ENCODE measurements at places on chromosomes 12 and 14.

DNA sequence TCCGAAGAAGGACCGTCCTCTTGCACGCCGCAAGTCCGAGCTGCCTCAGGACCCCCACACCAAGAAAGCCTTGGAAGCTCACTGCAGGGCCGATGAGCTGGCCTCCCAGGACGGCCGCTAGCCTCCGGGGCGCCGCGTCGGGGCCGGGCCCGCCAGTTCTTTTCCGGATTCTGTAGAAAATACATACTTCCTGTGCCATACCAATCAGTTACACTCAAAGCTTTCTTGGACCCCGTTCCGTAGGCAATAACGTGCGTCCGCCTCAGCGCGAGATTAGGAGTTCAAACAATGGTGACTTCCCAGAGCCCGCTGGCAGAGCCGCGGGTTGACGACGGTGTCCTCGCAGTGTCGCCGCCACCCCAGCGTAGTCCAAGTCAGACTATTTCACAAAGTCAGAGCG, 39.2 kb upstream of the DYNC1H1 start:
- DNase-seq = no peak

DNA sequence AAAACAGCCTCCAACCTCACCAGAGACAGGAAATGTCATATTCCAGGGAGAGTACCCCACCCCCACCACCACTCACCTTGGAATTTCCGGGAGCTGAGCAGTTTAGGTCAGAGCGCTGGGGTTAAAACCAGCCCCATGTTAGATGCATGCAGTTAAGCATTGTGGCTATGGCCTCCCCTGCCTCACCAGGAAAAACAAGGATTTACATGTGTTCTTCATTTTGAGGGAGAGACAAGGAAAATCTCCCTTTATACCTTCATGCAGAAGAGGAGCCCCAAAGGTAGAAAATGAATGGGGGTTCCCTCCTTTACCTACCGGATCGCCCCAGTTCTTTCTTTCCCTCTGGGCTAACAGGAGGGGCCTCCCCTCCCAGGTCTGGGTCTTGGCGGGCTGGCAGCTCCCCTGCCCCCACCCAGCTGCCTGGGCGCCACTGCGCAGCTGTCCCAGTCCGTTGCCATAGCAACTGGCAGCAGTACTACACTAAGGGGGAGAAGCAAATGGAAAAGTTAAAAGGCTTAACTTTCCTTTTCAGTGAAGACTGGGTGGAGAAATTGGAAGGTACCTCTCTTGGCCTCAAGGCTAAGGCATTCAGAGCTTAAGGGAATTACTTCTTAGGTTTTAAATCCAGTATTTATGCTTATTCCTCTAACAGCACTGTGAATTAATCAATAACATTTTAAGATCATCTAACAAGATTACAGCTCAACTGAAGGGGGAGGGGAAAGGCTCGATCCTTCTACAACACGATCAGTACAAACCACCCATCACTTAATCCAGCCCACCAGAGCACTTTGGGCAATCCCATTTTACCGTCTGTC, 20.5 kb downstream of the CBX5 start:
- DNase-seq = peak; percentile 89

DNA sequence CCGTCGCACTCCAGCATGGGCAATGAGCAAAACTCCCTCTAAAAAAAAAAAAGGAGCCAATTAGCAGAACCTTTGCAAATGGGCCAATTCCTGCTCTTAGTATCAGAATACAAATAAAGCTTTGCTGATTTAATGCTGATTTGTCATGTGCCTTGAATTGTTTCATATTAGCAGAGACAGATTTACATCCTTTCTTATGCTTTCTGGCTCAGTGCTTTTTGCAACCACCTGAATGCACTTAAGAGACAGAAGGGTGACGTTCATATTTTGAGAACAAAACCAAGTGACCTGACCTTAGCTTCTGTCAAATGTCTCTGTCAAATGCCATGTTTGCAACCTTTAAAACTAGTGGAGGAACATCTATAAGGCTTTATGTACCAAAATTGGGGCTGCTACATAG, 43.8 kb upstream of the YAF2 start:
- DNase-seq = no peak

GRCh38 chr12:98406378-98406777, 109.0 kb upstream of the TMPO start:
- no peak for DNase-seq

- DNase-seq = no peak
These were observed 278.9 kb upstream of the CRY1 start for GRCh38 chr12:107372229-107372658.

DNA sequence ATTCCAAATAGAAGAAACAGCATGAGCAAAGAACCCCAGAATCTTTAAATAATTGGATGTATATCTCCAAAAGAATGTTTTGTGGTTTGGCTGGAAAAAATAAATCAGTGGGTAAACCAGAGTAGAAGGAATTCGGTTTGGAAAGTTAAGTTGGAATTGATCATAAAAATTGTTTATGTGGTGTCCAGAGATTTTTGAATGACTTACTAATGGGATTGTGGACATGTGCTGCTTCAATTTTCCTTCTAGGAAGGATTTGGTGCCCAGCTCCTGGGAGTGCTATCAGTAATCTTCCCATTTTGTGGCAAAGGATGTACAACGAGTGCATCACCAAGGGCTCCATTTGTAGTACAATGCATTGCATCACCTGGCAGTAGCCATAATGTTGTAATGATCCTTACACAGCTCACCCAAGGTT, 224.8 kb downstream of the SLC16A7 start:
- peak; percentile 93 for DNase-seq

- DNase-seq = no peak
These were observed 31.0 kb downstream of the SIX1 start for GRCh38 chr14:60618241-60618640.

DNA sequence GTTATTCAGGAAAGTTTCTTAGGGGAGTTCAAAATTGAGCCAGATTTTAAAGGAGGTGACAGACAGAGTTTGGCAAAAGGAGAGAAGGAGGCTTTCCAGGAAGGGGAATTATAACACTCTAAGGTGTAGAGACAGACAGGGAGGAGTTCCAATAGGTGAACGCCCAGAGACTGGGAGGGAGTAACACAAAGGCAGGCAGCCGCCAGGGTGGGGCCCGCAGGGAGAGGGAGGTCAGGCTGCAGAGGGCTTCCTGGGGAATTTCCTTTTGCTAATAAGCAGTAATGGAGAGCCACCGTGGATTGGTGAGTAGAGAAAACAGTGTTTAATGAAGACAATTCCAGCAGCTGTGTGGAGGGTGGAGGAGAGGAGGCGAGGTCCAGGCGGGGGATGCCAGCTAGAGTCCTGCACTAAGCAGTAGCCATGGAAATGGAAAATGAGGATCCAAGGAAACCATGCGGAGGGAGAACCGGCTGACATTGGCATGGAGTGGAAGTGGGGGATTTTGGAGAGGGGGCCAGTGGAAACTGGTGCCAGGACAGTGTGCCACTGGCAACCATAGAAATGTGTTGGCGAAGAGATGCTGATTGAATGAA, 22.2 kb downstream of the GRIN2B start:
- DNase-seq = no peak

DNA sequence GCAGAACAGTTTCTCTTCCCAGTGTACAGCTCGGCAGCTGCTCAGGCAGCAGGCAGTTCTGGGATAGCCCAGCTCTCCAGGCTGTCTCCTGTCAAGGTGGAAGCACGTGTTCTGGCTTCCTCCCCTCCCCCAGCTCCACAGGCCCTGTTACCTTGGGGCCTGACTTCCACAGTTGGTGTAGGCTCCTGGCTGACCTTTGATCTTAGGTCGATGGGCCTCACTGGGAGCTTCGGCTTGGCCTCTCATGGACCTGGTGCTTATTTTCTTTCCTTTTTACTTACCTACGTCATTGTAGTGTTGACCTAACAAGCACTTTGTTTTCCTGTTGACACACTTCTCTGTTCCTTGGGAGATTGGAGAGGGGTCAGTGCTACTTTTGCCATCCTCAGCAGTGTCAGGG, 17.0 kb downstream of the DLST start:
- no peak for DNase-seq

DNA sequence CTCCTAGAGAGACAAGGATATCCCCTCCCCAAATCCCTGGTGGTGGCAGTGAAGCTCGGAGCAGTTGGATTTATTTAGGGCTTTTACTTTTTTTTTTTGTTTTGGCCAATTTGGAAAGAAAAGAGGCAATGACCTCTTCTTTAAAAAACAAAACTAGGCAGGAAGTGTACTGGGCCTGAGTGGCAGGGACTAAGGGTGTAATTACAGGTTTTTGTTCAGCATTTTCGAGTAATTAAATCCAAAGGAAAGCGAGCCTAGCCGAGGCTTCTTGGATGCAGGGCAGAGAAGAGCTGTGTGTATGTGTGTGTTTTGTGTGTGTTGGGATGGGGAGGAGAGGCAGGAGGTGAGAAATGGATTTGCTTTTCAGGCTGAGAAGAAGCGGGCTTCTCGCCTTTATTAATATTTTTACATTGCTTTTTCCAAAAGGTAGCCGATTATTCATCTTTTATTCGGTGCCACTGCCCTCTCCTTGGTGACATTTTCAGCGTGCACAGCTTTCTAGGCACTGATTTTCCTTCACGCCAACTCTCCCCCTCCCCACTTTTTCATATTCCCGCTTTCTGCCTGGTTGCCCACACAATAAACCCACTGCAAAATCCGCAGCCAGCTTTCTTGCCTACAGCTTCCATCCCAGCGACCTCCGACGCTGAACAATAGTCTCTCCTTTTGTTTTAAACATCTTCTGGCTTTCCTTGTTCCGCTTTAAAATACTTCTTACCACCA, 8.9 kb upstream of the IRF2BPL start:
- DNase-seq = no peak

DNA sequence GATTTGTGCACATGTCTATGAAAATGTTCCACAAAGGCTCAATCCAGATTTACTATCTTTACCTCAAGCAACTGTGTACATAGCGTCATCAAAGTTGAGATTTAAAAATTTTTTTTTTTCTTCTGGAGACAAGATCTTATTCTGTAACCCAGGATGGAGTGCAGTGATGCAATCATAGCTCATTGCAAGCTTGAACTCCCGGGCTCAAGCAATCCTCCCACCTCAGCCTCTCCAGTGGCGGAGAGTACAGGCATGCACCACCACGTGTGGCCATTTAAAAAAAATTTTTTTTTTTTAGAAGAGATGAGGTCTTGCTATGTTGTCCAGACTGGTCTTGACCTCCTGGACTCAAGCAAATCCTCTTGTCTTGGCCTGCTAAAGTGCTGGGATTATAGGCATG, 2.3 kb downstream of the COCH start:
- DNase-seq = no peak

DNA sequence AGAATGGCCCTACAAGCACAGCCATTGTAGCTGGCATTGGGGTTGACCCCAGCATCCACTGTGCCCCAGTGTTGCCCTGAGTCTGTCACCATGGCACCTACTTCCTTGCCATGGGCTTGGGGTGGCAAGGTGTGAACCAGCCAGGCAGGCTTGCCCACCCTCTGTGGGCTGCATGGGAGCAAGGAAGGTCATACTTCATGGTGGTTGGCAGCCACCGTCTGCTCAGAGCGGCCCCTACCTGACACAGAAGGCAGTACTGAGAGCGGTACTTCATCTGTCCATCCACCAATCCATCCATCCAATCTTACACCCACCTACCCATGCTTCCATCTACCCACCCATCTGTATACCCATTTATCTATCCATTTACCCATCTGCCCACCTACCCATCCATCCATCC, 160.1 kb downstream of the KIF26A start:
- no peak for DNase-seq

DNA sequence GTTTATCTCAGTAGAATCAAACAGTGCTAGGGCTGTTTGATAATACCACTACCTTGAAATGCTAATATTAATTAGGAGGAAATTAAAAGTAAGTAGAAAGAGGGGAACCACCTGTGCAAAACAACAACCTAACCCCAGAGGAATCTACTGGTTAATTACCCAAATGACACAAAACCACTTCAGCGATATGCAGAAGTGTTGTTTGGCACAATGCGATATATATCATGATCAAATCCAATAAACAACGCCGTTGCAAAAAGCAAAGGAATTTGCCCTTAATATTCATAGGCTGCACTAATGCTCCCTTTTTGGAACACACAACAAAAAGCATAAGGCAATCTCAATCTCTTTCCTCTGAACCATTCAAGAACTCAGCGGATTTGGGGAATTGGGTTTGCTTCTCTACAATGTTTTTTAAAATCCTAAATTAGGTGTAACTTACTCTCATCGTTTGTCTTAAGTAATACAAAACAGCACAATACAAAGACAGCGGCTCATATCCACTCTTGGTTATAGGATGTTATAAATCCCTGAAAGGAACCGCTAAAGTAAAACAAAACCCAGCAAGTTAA, 1.5 kb downstream of the MAP4K5 start:
- DNase-seq = peak; percentile 7

- DNase-seq = no peak
These were observed 15.2 kb upstream of the MYL2 start for GRCh38 chr12:110935588-110935987.

GRCh38 chr12:19694627-19695026, 255.3 kb downstream of the AEBP2 start:
- DNase-seq = peak; percentile 39

DNA sequence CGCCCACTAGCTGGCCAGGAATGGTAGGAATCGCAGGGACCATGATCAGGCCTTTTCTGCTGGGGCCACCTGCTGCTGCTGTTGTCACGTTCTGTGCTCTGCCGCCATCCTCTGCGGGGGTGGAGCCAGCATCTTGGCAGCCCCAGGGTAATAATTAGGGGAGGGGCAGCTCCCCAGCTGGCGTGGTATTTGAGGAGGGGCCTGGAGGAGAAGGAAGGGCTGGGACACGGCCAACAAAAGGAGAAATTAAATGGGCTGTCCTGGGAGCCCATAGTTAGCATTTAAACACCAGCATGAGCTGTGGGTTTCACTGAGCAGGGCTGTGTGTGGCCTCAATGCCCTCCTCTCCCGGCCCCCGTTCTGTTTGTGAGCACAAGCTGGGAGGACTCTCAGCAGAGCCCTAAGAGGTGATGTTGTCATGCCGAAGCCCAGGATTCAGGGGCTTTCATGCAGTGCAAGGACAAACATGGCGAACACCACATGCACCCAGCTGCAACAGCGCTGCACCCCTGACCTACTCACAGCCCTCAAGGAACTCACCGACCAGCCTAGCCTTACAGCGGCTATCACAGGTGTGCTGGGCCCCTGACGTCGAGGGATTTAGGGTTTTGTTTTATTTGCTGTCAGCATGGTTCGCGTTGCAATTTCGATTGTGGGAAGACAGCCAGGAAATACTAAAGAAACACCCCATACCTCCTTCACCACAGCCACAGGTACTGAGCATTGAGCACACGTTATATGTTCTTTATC, 324.3 kb downstream of the CACNA1C start:
- DNase-seq = no peak

DNA sequence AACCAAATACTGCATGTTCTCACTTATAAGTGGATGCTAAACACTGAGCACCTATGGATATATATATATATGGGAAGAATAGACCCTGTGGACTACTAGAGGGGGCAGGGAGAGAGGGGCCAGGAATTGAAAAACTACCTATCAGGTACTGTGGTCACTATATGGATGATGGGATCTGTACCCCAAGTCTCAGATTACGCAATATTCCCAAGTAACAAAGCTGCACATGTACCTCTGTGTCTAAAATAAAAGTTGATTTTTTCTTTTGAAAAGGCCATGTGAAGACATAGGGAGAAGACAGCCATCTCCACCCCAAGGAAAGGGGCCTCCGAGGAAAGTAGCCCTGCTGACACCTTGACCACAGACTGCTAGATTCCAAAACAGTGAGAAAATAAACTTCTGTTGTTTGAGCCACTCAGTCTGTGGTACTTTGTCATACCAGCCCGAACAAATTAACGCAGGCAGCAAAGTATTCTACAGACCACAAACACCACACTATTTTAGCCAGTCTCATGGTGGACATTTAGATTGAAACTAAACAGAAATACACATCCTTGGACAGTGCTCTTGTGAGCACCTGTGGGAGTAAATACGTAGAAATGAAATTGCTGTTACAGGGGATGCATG, 197.1 kb downstream of the EFCAB11 start:
- DNase-seq = no peak

GRCh38 chr12:45789025-45789424, 59.5 kb downstream of the ARID2 start:
- peak; percentile 51 for DNase-seq

Data from EH (cell line).